ENCODE measurements at places on chromosomes 12 and 14.

DNA sequence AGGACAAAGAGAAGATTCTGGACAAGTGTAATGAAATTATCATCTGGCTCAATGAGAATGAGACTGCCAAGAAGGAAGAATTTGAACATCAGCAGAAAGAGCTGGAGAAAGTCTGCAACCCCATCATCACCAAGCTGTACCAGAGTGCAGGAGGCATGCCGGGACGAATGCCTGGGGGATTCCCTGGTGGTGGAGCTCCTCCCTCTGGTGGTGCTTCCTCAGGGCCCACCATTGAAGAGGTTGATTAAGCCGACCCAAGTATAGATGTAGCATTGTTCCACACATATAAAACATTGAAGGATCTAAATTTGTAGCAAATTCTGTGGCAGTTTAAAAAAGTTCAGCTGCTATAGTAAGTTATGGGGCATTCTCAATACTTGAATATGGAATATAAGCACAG, 174.3 kb upstream of the CCND2 start:
- H3K4me3 ChIP-seq: no peak overlapping the region
- H3K36me3 ChIP-seq: no peaks in the 10 kb centered on the region
- no peak overlapping the region for H3K27ac ChIP-seq
- H3K4me1 ChIP-seq: no peaks in the 10 kb centered on the region

DNA sequence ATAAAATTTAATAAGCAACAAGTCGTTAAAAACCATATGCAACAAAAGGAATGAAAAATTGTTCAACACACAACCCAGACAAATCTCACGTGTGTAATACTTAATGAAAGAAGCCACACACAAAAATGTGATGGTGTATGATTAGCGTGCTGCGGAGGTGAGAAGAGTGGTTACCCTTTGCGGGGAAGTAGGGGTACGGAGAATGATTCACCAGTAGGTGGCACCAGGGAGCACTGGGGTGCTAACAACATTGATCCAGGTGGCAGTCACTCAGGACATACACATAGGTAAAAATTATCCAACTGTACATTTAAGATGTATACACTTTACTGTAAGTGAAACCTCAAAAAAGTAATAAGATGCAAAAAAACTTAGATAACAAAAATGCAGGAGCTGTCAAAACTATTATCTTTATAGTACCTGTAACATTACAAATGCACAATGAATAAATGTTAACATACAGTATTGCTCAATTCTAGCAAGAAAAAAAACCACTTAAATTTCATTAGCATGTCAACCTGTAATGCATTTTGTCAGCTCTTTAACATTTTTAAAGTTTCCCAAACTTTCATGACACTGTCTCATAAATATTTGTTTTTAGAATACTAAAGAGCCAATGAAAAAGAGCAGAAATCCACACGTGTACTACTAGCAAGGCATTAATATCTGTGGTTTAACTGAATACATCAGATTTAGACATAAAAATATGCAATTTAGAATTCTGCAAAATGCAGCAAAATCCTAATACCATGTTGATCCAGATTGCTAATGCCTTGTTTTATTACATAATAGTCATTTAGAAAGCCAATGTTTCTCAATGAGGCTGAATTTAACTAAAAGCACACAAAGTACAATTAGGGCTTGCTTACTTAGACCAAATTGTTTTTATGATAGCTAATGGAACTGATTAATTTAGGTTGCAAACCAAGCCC, 46.7 kb downstream of the TMCC3 start:
- DNase-seq: peak; percentile 21
- no peak overlapping the region for H3K4me3 ChIP-seq
- no peaks in the 10 kb centered on the region for H3K4me1 ChIP-seq

DNA sequence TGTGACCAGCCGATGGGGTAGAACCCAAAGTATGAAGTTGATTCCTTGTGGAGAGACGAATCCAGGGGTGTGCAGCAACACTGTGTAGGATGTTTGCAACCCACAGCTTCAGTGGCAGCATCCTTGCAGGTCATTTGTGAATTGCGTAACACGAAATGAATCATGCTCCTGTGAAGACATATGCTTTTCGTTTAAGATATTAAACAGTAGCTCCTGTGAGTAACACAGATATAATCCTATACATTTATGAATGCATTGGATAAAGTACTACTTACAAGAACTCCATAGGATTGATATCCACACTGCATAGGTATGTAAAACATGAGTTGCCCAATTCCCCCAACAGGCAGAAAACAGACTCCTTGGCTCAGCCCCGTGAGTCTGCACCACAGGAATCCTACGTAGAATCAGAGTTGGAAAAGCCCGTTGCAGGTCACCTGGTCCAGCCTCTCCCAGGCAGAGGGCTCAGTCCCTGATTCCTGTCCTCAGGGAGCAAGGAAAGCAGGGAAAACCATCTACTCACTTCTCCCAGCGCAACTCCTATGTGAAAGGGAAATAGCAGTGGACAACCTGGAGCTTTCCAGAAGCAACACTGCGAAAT, 75.8 kb downstream of the GPATCH2L start:
- H3K36me3 ChIP-seq: no peaks in the 10 kb centered on the region
- H3K4me1 ChIP-seq: no peaks in the 10 kb centered on the region

DNA sequence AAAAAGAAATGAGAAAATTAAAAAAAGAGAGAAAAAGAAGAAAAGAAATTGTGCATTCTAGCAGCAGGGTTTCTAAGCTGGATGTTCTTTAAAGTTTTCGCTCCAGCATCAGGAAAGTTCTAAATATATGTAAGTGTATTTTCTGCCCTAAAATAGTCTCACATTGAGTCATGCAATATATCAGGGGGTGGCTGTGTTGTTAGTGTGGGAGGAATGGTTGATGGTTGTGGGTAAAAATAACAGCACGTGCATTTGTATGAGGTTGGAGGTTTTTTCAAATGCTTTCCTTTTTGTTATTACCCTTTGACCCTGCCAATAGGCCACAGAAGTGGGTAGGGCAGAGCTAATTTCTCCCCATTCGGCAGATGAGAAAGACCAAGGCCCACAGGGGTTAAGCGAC, 65.1 kb upstream of the FBXO21 start:
- no peak overlapping the region for H3K4me3 ChIP-seq
- H3K27ac ChIP-seq: no peak overlapping the region
- H3K4me1 ChIP-seq: no peaks in the 10 kb centered on the region

GRCh38 chr12:98744680-98745079, 99.6 kb downstream of the APAF1 start:
- peaks cover 45% of the 10 kb centered on the region for H3K27me3 ChIP-seq
- H3K36me3 ChIP-seq: no peaks in the 10 kb centered on the region
- DNase-seq: no peak
- no peak overlapping the region for H3K4me3 ChIP-seq
- no peak overlapping the region for H3K27ac ChIP-seq
- H3K4me1 ChIP-seq: no peaks in the 10 kb centered on the region

DNA sequence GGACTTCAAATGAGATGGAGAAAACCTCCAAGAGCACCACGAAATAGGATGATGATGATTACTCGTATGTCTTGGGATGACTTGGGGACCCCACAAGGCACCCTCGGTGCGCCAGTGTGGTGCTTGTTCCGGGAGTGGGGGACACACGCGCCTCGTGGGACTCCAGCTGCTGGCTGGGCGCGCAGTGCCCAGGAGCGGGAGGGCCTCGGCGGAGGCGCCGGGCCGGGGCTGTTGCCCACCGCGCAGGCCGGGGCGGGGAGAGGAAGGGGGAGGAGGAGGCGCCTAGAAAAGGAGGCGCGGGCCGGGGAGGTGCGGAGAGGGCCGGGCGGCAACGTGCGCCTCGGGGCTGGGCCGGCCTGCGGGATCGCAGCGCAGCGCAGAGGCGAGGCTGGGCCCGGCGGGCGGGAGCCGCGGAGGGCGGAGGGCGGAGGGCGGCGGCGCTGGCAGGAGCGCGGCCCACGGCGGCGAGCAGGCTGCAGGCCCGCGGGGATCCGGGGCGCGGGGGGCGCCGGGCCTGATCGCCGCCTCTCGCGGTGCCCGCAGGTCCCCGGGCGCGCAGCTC, at the start of gene RFLNA:
Gene RFLNA (plus strand): TSS at position 314 of the 562 bp plus-strand sequence. CDS start 337 bp downstream, outside the sequence.
- peaks cover 14% of the 10 kb centered on the region for H3K36me3 ChIP-seq
- no peaks in the 10 kb centered on the region for H3K27me3 ChIP-seq
- H3K27ac ChIP-seq: peak within 1 kb of the TSS; percentile 90

- peak overlapping the region; percentile 5 for H3K4me3 ChIP-seq
- H3K27me3 ChIP-seq: no peaks in the 10 kb centered on the region
- H3K27ac ChIP-seq: no peak overlapping the region
- no peaks in the 10 kb centered on the region for H3K4me1 ChIP-seq
Observed at GRCh38 chr12:96720363-96720705, 186.7 kb upstream of the NEDD1 start.

DNA sequence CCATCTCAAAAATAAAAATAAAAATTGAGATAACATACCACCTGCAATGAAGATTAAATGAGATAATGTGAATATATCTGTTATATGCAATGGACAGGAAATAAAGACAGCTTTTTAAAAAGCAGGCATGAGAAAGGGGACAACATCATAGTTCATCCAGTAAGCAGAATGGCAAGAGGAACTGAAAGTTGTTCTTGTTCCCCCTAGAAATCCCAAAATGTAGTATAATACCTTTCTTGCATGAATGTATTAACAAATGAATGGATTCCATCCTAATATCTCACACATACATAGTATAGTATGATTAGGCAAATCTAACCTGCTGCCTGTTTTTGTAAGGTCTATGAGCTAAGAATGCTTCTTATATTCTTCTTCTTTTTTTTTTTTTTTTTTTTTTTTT, 31.4 kb downstream of the FGD6 start:
- DNase-seq: no peak
- no peak overlapping the region for H3K27ac ChIP-seq
- no peaks in the 10 kb centered on the region for H3K36me3 ChIP-seq
- peaks cover 14% of the 10 kb centered on the region for H3K4me1 ChIP-seq
- no peaks in the 10 kb centered on the region for H3K27me3 ChIP-seq
- H3K4me3 ChIP-seq: no peak overlapping the region

DNA sequence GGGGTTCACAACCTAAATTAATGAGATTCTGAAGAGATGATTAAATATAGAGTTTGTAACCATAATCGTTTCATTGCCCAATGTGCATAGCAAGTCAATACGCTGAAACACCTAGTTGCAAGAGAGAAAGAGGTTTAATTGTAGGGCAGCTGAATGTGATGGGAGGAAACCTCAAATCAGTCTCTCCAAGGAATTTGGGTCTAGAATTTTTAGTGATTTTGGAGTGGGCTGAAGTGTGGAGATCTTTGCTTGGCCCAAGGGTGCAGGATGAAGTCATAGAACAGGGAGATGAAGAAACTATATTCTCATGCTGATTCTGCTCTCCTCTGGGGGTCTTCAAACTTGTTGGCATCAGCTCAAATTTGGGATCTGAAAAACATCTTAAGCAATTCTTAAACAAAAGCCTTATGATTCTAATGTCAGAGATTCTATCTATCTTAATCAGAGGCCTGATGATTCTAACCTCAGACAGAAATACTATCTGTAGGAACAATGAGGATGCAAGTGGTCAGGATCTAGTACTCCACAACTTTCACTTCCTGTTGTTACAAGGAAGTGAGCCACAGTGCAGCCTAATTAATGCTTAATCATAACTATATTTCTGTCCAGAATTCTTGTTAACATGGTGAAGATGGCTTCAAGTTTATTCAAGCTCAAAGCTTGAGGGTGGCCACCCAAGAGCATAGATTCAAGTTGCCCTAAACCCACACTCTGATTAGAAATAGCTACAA, 80.2 kb upstream of the FUT8 start:
- peaks cover 42% of the 10 kb centered on the region for H3K4me1 ChIP-seq
- no peak overlapping the region for H3K4me3 ChIP-seq
- no peaks in the 10 kb centered on the region for H3K27me3 ChIP-seq
- no peak overlapping the region for H3K27ac ChIP-seq
- no peak for DNase-seq
- H3K36me3 ChIP-seq: no peaks in the 10 kb centered on the region

- no peaks in the 10 kb centered on the region for H3K36me3 ChIP-seq
- H3K27me3 ChIP-seq: no peaks in the 10 kb centered on the region
- peak overlapping the region; percentile 63 for H3K27ac ChIP-seq
- DNase-seq: no peak
Observed at GRCh38 chr14:102848830-102849525, 71.7 kb downstream of the TRAF3 start.

GRCh38 chr14:62694075-62694474, 351.2 kb downstream of the KCNH5 start:
- peak overlapping the region; percentile 14 for H3K27ac ChIP-seq
- H3K4me1 ChIP-seq: peaks cover 26% of the 10 kb centered on the region
- H3K4me3 ChIP-seq: no peak overlapping the region
- peak; percentile 83 for DNase-seq

DNA sequence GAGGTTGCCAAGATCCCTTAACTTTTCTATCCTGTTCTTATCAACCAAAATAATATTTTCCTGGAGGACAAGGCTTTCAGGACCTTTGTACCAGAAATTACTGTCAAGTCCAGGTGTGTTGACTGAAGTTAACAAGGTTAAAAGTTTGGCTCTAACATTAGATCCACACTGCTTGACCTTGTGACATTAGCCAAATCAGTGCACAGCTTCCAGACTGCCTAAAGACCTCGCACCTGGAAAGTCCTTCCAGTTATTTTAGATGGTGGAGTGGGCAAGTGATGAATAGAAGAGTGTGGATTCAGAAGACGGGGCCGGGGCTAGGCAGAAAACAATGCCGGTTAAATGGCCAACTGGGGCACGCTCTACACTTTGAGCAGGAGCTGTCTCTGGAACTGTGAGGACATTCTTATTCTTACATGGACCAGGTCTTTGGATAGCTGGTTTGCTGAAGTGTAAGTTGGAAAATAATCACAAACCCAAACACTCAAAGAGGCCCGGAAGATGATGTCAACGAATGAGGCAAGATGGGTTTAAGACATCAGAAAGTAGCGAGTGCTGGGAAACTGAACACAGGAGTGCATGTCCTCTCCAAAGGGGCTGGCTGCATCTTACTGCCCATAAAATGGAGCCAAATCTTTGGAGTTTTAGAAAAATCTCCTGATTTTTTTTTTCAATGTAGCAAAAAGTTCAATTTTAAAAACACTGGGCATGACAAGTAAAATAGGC, 56.3 kb downstream of the NIN start:
- H3K27ac ChIP-seq: no peak overlapping the region
- DNase-seq: no peak
- peaks cover 14% of the 10 kb centered on the region for H3K36me3 ChIP-seq
- H3K4me1 ChIP-seq: no peaks in the 10 kb centered on the region
- no peaks in the 10 kb centered on the region for H3K27me3 ChIP-seq
- no peak overlapping the region for H3K4me3 ChIP-seq

- no peaks in the 10 kb centered on the region for H3K36me3 ChIP-seq
- H3K27me3 ChIP-seq: no peaks in the 10 kb centered on the region
- H3K27ac ChIP-seq: no peak overlapping the region
- no peak for DNase-seq
Observed at GRCh38 chr12:11961686-11962085, 109.1 kb upstream of the BCL2L14 start.

DNA sequence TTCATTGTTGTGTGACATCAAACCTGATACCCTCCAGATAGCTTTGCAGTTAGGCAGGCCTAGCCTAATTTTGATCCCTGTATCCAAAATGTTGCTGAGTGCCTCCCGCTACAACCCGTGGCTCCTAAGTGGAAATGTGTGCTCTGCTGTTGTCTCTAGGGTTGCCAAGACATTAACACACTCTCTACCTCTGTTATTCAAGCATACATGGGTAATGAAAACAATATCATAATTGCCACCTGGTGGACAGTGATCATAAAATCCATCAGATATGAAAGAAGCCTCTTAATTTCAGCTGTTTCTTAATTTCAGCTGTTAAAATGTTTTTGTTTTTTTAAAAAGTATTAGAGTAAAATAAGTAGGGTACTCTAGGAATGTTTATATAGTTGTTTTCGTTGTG, 93.5 kb downstream of the PLEKHA5 start:
- H3K27me3 ChIP-seq: no peaks in the 10 kb centered on the region
- no peaks in the 10 kb centered on the region for H3K36me3 ChIP-seq
- peaks cover 10% of the 10 kb centered on the region for H3K4me1 ChIP-seq
- no peak overlapping the region for H3K27ac ChIP-seq
- DNase-seq: no peak

All from large intestine (tissue), 12 donors.